ENCODE measurements at places on chromosomes 3 and 15.

- DNase-seq, result peak; percentile 15
Observed at GRCh38 chr3:94928921-94929320, 866.1 kb downstream of the NSUN3 start.

GRCh38 chr15:57165992-57166391 lies 210.3 kb upstream of the CGNL1 start:
- no peak for DNase-seq

GRCh38 chr3:112650482-112650881 lies 9.5 kb upstream of the CCDC80 start:
- DNase-seq, result no peak

GRCh38 chr3:190780524-190780923 lies 82.0 kb downstream of the GMNC start:
- DNase-seq, result no peak

DNA sequence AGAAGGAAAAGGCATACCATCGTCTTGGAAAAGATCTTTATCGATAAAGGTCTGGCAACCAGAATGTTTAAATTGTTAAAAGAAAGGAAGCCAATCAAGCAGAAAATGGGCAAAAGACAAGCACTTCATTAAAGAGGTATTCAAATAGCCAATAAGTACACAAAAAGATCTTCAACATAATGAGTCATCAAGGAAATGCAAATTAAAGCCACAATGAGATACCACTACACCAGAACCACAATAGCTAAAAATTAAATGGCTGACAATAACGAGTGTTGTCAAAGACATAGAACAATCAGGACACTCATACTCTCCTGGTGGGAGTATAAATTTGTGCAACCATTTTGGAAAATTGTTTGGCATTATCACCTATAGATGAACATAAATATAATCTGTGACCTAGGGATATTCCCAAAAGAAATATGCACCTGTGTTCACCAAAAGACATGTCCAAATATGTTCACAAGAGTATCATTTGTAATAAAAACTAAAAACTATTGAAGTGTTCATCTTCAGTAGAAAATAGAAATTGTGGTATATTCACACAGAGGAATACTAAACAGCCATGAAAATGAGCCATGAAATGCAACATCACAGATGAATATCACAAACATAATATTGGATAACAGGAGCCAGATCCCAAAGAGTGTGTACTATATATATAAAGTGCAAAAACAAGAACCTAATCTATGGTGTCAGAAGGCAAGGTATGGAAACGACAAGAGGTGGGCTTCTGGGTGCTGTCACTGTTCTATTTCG lies 14.4 kb upstream of the BTBD1 start:
- no peak for DNase-seq

Data from brain pericyte (primary cell).